ENCODE measurements at places on chromosomes 1 and 21.

DNA sequence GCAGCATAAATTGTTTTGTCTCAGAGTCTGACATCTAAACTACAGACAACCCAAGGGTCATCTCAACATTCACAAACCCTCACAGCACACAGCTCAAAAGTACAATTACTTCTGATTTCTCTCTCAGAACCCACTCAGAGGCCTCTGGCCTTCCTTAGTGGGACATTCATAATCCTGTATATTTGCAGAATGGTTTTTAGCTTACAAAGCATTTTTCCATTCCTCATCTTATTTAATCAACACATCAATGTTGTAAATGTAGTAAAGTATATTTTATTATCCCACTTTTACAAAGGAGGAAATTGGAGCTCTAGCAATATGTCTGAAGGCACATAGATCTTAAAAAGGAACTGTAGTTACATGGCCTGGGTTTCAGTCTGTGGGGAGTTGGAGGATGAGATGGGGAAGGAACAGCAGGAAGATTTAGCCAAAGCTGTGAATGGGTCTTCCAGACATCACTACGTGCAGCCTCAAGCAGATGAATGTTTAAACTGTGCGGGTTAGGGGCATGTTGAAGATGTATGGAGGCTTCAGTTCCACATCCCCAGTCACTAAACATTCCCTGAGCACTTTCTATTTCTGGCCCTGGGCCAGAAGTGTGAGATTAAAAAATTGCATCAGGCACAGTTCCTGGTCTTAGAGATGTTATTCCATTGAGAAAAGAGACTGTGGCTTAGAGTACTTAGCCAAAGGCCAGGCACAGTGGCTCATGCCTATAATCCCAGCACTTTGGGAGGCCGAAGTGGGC is 13.3 kb downstream of the AKNAD1 start:
- no peak for DNase-seq

DNA sequence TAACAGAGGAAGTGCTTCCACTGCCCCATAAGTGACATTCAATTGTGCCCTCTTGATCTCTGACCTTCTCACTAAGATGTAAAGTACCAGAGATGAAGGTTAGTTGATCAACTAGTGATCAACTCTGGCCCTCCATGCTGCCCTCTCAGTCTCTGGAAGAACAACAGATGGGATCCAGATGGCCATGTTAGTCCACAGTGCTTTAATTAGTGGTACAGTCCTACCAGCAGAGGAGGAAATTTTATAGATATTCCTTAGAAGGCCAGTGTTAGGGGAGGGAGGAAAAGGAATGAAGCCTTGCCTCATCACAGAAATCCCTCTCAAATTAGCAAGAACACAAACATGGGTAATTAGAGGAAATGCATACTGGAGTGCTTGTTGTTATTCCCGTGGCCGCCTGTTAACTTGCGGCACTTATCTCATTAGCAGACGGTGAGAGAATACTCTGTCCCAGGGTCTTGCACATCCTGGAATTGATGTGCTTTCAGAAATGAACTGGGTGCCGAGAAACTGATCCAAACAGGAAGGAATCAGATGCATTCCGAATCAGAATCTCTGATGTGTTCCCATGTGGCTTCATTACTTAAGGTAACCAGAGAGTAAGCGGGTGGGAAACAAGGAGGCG is 91.1 kb upstream of the RGS4 start:
- no peak for DNase-seq

DNA sequence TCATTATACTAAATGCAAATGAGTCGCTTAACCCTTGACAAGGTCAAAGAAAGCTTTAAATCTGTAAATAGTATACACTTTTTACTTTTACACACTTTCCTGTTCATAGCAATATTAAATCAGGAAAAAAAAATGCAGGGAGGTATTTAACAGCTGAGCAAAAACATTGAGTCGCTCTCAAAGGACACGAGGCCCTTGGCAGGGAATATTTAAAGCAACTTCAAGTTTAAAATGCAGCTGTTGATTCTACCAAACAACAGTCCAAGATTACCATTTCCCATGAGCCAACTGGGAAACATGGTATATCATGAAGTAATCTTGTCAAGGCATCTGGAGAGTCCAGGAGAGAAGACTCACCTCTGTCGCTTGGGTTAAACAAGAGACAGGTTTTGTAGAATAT is 62.7 kb downstream of the CAPN2 start:
- DNase-seq: no peak

GRCh38 chr1:89295187-89295586 is 22.5 kb upstream of the GBP5 start:
- DNase-seq: peak; percentile 65

- DNase-seq: peak; percentile 51
These were observed 2.5 kb upstream of the DHRS3 start for GRCh38 chr1:12620488-12620865.

- no peak for DNase-seq
These were observed 9.7 kb upstream of the FOXO6 start for GRCh38 chr1:41351262-41352151.

GRCh38 chr1:116288201-116288598 is 84.8 kb upstream of the ATP1A1 start:
- no peak for DNase-seq

DNA sequence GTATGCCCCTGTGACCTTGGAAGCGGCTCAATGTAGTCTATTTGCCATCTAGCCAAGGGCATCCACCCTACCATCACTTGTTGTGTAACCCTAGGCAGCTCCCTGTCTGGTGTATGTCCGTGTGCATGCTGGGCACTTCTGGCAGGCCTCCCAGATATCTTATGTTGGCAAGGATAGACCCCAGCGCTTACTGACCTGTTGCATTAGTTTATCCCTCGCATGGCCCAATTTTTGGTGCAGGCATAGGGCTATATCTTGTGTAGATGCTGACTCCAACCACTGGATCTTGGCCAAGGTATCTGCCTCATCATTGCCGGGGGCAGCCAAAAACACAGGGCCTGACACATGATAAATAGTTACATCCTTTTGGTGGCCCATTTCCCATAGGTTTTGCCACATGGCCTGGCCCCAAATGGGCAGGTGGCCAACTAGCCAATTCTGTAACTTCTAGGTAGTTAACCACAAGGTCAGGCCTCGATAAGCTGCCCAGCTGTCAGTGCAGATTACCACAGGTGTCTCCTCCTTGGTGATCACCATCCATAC is 14.0 kb upstream of the TBX19 start:
- no peak for DNase-seq

GRCh38 chr1:32274646-32275340 is 17.1 kb upstream of the HDAC1 start:
- no peak for DNase-seq

GRCh38 chr1:51417496-51418383 is 87.4 kb upstream of the TTC39A start:
- DNase-seq: no peak

- no peak for DNase-seq
These were observed 17.9 kb downstream of the HMGN2 start for GRCh38 chr1:26490155-26490554.
